ENCODE measurements at places on chromosomes 5 and 9.

GRCh38 chr5:68230285-68230684 is 14.7 kb downstream of the PIK3R1 start:
- no peak for DNase-seq

DNA sequence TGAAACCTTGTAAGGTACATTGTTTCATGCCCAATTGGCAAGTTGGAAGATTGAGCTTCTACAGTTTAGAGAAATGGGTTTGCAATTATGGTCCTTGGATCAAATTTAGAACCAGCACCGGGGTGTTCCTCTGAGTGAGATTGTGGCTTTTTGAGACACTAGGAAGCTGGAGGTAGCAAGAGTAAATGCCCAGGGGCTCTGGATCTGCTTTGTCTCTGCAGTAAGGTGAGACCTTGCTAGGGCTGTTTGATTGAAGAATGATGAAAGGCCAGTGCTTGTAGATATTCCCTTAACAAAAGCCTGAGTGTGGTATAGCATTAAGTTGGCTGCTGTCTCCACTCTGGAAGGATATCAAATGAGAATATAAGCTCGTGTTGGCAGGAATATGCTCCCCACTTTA is 36.0 kb downstream of the WWC1 start:
- DNase-seq: peak; percentile 0

DNA sequence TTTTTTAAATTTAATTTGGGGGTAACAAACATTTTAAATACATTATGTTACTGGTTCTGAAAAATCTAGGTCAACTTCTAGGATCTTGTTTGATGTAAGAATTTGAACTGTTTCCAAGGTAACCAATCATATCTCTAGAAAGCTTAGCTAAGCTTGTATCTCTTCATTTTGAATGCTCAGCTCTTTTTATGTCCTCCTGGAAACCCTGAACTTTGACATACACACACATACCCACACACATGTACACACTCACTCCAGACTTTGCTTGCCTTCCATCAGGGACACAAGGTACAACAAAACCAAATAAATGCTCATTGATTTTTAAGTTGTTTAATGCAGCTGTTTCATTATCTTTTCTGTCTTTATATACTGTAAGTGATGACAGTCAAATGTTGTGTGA is 178.5 kb downstream of the RAB3C start:
- DNase-seq: no peak

DNA sequence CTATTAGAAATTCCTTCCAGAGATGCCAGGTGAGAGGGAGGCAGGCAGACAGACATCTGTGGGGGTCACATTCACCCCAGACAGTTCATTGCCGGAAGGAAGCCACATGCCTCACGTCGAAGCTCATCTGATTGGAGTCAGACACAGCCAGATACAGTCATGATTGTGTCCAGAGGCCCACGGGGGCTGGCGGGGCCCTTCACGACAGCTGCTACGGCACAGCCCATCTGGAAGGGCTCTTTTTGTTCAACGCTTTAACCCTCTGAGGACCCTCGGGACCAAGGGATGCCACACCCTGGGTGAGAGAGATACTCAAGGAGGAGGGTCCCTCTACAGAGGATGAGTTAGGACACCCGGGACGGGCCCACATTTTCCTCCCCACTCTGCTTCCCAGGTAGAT is 31.9 kb upstream of the GABRP start:
- DNase-seq: no peak

DNA sequence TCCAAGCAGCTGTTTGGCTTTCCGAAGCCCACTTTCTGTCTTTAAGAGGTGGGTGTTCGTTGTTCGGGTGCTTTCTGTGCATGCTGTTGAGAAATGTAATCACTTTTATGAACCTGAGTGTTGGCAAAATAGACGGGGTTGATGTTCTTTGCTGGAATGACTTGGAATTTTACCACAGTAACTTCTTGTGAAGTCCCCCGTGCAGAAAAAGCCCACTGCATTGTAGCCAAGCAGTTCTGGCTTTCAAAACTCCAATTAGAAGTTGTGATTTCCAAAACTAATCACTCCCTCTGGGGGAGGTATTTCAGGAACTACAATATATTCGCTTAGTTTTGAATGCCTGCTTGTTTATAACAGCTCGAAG is 111.1 kb downstream of the PAM start:
- no peak for DNase-seq

DNA sequence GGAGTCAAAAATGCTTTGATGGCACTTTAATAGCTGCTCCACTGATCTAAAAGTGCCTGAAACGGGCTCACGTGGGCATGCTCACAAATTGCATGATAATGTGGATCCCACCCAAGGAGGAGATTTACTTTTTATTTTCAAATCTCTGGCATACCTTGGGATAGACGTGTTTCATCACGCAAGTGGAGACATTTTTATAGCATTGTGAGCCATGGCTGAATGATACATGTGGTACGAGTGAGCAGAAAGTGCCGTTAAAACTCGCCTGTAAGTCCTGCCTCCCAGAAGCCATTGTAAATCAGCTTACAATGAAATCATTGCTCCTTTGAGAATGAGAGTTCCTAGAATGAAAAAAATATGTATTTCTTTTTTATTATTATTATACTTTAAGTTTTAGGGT is 514.7 kb downstream of the MAT2B start:
- no peak for DNase-seq

DNA sequence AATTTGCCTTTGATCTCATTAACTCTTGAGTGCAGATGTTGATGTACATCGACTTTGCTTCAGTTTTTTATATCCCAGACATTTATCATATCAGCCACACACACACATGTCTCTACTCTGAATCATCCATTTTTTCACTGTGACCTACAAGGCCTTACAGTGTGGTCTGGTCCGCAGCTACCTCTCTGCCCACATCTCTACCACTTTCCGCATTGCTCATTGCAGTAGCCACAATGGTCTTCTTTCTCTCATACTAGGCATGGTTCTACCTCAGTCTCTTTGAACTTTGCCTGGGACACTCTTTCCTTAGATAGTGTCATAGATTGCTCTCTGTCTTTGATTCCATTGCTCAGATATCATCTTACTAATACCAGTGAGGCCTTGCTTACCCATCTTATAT is 87.9 kb upstream of the FSD1L start:
- no peak for DNase-seq

DNA sequence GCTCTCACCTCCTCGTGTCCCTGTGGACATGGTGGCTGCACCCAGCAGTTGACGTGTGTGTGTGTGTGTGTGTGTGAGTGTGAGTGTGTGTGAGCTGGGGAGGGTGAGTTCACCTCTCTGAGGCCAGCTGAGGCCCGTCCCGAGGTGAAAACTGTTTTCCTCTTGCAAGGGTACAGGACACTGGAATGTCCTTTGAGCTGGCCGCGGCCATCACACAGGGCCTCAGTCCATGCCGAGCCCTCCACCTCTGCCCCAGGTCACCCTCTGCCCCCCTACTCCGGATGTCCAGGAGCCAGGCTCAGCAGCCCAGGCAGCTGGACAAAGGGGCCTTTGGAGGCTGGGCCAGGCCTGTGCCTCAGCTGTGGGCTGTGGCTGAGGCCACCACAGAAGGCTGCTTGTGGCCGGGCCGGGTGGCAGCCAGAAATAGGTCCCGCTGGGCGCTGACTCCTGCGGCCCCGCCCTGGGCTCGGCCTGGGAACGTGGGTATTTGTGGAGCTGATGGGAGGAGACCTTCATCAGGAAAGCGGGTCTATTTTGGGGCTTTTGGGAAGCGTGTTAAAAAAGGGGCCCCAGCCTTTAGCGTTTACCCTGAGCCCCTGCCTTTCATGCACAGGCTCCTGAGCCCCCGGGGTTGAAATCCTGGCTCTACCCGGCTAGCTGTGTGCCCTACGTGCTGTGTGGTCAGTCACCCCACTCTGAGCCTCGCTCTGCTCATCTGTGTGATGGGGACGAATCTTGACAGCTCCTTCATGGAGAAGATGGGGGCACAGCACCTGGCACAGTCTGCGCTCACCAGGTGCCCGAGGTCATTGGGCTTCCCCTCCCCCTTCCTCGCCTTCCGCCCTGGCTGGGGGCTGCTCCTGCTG is 75.1 kb upstream of the IER5L start:
- peak; percentile 42 for DNase-seq

DNA sequence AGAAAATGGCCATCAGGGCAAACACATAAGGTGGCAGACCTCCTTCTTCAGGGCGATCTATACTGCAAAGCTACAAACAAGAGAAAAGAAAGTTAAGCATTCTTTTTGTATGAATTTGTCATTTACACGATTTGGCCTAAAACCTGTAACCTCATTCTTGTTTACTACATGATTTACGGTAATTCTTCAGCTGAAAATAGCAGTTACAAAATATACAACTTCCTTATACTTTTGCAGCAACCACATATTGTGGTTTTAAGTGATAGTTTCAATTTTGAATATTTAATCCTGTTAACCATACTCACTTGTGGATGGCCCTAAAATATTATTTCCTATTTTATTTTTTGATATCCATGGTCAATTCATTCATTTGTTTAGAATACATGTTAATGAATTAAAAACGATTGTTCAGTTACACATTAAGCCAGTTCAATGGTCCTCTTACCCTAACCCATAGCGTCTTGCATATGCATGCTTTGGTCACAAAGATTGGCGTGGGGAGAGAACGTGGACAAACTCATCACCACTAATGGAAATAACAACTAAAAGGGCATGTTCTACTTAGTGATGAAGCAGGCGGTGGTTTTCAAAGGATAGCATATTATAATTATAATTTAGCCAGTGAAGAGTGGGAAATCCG is 16.6 kb downstream of the TUT7 start:
- no peak for DNase-seq
